ENCODE measurements at places on chromosomes 5 and 9.

GRCh38 chr9:95953986-95954385 lies 78.5 kb downstream of the ERCC6L2 start:
- DNase-seq = no peak

DNA sequence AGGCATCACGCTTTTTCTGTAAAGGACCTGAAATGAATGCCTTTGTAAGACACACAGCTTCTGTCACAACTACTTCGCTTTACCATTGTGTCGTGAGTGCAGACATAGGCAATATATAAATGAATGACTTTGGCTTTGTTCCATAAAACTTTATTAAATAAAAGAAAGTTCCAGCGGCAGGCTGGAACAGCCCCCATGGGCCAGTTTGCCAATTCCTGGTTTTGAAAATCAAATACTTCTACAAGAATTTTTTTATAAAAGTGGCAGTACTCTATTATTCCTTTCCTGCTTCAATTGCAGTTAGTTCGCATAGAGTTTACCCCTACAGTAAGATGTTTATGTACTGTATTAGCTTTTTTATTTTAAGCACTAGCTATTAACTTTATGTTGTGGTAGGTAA lies 53.7 kb downstream of the SRFBP1 start:
- DNase-seq = no peak

DNA sequence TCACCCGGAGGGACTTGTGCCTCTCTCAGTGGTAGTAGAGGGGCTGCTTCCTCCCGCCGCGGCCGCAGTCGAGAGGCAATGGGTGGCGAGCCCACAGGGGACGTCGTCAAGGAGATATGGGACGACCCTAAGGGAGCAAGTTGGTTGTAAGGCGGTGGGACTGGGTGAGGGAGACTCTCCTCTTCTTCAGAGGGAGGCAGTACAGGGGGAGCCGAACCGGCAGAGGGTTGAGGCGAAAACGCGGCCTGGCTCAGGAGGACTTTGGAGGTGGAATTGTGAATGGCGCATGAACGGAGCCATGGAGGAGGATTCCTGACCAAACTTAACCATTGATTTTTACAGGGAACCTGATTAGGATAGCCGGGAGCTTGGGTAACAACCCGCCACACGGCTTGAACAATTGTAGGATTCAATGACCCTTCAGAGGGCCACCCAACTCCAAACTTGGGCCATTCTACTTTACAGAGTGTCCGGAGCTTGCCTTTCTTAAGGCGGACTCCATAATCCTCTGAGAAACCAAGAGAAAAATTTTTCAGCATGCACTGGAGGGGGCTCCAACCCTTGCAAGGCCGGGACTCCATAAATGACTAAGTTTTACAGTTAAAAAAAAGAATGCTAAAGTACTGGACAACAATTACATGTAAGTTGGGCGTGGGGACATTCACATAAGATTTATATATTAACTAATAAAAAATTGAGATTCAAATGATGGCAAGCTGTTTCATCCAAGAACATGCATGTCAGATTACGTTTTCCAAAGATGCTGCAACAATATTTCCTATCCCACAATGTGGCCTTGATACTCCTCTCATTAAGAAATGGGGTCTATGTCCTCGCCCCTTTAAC lies 19.4 kb upstream of the RHOBTB3 start:
- DNase-seq = no peak

GRCh38 chr9:114185570-114186490 lies 30.5 kb downstream of the COL27A1 start:
- DNase-seq = peak; percentile 10

GRCh38 chr5:68838157-68838718 lies 255.6 kb upstream of the SLC30A5 start:
- no peak for DNase-seq

- DNase-seq = peak; percentile 90
Measured at GRCh38 chr9:33158843-33159776, 8.0 kb downstream of the B4GALT1 start.

DNA sequence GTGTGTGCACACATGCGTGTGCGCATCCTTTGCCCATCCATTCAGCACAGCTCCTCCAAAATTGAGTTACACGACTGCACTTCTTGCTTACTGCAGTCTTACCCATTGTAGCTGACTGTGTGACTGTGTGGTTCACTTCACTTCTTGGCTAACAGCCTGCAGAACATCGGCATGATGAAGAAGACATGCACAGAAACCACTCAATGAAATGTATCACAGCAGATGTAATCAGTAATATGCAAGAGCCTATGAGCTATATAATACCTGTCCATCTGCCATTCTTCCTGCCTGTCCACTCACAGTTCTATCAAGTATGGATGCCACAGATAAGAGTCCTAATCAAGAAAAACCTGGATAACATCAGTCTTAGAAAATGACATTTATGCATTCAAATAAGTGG lies 83.9 kb downstream of the TRPM3 start:
- DNase-seq = no peak

DNA sequence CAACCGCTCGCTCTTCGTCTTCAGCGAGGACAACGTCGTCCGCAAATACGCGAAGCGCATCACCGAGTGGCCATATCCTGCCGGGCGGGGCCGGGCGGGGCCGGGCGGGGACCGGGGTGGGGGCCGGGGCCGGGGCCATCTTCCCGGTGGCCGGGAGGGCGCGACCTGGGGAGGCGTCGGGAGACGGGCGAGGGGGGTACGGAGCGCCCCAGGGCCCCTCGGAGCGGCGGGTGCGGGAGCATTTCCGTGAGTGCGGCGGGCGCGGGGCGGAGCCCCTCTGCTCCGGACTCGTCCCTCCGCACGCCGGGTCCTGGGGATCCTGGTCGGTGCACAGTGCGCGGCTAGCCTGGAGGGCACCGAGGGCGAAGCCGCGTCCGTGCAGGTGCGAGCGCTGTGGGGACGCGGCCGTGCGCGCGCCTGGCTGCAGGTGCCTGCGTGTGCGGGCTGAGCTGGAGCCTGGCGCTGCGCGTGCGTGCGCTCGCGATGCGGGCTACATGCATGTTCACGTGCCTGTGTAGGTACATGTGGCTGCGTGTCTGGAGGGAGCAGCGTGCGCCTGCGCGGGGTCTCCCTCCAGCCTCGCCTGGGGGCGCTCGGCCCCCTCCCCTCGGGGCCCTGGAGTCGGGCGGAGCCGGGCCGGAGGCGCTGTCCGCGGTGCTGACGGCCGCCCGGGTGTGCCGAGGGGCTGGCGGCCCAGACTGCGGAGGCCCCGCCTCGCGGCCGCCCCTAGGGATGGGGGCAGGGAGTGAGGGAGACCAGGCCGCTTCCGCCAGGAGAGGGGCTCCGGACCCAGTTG lies 762 bp downstream of the CACNA1B start:
- DNase-seq = no peak

- no peak for DNase-seq
Measured at GRCh38 chr9:31393240-31393639, 991.2 kb upstream of the ACO1 start.

- no peak for DNase-seq
Measured at GRCh38 chr5:126523818-126524510, 71.1 kb downstream of the ALDH7A1 start.

DNA sequence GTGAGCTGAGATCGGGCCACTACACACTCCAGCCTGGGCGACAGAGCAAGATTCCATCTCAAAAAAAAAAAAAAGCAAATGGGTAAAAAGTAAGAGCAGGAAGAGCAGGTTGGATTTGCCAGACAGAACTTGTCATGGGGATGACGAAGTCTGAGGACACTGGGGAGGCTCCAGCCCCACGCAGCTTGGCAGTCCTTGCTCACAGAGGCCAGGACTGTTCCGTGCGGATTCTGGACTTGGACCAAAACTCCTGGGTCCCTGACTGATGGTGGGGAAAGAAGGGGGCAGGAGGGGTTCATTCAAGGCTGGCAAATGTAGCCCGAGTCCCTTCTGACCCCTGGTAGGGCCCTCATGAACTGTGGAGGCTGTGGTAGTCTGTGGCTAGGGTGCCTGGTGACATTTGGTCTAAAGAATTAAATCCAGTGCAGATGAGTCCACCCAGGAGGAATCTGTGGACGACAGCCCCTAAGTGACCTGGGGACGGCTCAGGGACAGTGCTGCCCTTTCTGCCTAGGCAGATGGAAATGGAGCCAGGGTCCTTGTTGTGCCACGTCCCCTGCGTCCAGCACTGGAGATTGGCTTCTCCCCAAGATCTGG lies 3.1 kb downstream of the FGD3 start:
- no peak for DNase-seq

GRCh38 chr5:103953601-103954382 lies 391.2 kb upstream of the NUDT12 start:
- no peak for DNase-seq

- no peak for DNase-seq
Measured at GRCh38 chr9:134533850-134534588, 107.6 kb upstream of the COL5A1 start.

GRCh38 chr9:15724016-15724415 lies 171.2 kb downstream of the CCDC171 start:
- DNase-seq = no peak

DNA sequence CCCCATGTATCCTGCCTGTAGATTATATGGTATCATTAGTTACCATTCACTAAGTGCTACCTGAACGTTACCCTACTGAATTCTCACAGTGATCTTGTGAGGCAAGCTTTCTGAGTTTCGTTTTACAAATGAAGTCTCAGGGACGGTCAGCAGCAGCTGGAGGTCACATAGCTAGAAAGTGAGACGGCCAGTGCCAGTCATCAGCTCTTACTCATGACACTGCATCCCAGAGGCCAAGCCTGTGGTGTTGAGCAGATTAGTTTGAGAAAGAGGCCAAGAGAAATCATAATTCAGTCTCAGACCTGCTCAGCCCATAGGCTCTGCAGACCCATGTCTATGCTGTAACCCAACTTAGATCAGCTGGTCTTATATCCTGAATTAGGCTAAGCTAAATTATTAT lies 95.7 kb upstream of the EGFLAM start:
- DNase-seq = no peak

DNA sequence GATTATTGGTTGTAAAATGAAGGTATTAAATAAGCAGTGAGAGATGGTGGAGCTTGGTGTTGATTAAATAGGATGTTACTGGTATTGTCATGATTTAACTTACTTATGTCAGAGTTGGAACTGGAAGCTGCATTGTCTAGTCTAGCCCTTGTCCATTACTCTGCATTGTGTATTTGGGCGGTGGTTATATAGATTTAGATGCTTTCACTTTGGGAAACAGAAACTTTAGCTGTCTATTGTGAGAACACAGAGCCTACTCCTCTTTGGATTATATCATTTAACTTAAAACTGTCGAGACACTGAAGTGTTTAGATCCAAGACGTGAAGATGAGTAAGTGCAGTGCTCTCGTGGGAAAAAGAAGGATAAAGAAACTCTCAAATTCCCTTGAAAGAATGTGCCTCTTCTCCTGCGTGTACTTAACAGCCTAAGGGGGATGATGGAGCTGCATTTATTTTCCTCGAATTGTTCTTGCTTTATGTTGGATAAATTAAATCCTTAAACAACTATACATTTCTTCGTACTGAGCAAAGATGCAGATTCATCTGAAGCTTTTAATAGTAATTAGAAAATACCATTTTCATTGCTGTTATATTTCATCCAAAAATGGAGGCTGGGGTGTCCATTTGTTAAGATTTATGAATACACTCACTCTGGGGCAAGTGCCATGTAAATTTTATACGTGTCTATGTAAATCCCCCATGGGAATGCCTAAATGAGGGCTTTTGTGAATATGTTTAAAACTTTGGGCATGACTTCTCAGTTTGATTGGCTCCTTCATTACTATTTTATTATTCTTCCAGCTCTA lies 21.6 kb downstream of the FBXL7 start:
- no peak for DNase-seq

DNA sequence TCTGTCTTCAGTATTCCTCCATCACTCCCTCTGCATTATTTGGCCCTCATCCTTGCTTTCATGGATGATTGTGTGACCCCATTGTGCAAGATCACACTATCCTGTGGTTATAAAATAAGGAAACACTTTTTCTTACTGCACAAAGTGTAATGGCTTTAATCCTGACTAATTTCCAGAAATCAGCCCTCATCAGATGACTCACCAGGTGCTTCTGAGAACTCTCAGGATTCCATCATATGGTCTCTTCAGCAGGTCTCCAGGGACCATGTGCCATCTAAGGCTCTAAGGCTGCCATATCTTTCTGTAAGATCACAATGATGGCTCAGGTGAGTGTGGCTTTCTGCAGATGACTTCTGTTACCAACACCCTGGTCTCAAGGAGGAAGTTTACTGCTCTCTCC lies 27.3 kb upstream of the FER start:
- DNase-seq = no peak

Measured in left cardiac atrium (tissue), 4 donors.